ENCODE measurements at places on chromosomes 4 and X. TPM values are rescaled to one million over a fixed set of nuclear protein-coding genes. Genes with fewer than 3 reads are reported as not detected.

Gene SPANXA1
- total RNA-seq: not detected

Gene RNF150
- total RNA-seq: 21.0 TPM

Gene PABPC1L2A
- 0.23 TPM for total RNA-seq

Gene SNX25
- 9.7 TPM for total RNA-seq

Gene CDK16
- total RNA-seq: 289 TPM

GRCh38 chrX:24513416-24513815 lies 48.3 kb downstream of the PDK3 start:
- DNase-seq: no peak

DNA sequence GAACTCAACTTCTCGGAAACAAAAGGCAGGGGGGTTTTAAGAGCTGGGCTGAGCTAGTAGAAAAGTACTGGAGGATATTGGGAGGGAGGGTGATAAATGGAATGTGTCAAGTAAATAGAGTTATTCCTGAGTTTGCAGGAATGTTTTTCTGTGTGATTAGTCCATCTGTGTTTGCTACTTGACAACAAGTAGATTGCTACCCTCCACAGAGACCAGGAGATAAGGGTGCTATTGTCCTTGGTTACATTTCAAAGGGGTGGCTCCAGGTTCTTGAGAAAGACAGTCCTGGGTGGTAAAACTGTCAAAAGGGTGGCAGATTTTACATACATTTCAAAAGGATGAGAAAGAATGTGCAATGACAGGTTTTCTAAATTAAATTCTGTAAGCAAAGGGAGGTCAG lies 181.2 kb upstream of the PPP3CA start:
- no peak for DNase-seq

DNA sequence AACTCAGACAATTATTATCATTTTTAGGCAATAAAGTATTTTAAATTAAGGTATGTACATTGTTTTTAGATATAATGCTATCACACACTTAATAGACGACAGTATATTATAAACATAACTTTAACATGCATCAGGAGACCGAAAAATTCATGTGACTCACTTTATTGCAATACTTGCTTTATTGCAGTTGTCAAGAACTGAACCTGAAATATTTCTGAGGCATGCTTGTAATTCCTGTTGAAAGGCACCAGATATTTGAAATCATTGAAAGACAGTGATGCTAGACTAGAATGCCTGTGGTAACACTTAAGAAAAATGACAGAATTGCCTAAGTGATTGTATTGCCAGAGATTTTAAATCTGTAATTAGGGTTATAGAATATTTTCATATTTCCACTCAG lies 175.6 kb upstream of the MAGEB2 start:
- no peak for DNase-seq

- DNase-seq: no peak
Observed at GRCh38 chr4:41665636-41666207, 82.8 kb downstream of the PHOX2B start.

GRCh38 chr4:107825072-107825824 lies 516 bp downstream of the SGMS2 start:
- peak; percentile 30 for DNase-seq

DNA sequence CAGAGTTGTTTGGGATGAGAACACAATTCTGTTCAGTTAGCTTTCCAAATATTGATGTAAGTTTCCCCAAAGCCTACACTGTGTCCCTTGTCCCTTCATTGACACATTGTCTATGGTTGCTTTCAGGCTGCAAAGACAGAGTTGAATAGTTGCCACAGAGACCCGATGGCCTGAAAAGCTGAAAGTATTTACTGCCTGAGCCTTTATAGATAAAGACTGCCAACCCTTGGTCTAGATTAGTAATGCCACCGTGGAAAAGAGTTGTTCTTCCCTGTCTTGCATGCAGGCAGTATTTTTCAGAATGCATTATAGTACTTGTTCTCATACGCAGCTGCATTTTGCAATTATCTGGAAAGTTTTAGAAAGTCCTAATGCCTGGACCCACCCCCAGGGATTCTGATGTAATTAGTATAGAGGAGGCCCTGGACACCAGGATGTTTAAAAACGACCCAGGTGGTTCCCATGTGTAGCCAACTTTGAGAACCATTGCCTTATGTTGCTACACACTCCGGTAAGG lies 180.8 kb downstream of the FRMPD4 start:
- no peak for DNase-seq

DNA sequence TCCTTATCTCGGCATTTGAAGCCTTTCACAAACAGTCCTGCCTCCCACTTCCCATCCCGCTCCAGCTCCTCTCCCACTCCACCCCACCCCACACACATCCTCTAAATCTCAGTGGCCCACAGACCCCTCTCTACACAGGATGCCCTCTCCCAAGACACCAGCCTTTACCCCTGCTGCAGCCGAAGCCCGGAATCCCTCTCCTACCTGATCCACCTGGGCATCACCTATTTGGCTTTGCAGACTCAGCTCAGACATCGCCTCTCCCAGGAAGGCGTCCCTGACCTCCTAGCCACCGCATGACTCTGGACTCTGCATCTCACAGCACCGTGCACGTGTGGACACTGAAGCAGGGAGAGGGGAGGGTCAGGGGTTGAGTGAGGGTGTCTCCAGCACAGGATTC lies 11.5 kb downstream of the PPP2R2C start:
- DNase-seq: no peak

DNA sequence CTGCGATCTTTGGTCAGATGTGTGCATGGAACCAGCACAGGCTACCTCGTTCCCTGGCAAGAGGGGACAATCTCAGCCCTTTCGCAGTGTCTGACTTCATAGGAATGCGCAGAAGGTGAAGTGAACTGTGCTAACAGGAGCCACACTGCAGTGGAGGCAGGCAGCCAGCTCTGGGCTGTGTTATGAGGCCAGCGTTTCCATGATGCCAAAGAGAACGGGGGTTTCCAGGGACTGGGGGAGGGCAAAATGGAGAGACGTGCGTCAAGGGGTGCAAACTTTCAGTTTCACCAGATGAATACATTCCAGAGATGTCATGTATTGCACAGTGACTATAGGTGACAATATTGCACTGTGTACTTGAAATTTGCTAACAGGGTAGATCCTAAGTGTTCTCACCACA lies 30.4 kb downstream of the CLDN34 start:
- no peak for DNase-seq

DNA sequence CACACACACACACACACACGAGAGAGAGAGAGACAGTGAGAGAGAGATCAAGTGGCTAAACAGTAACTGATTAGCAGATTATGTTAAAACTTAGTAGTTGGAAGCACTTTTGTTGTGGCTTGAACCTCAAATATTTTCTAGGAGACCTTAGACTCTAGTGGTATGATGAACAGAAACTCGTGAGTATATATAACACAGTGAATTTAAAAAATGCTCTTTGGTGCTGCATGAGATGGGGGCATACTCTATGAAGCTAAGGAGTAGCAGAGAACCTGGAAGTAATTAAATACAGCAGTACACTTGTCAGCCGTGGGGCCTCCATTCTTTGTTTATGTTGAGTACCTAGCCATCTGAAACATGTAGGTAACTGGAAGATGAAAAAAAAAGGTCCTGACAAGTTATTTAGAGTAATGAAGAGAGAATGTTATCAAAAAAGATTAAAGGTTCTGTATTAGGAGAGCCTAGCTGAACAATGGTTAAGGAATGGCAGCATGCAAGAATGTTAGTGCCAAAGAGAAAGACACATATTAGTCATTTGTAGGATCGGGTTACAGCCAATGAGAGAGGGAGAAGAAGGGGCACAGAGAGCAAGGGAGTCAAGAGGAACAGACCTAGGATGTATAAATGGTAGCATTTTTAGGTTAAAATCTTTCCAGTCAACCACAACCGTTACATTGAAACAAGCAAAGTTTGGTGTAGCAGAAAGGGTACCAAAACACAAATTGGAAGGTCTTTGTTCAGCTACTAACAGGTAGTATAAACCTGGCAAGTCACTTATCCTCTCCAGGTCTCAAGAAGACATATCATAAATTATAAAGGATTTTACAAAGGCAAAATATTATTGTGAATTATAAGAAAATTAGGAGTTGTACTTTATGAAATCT lies 316.7 kb upstream of the DIPK2B start:
- no peak for DNase-seq

DNA sequence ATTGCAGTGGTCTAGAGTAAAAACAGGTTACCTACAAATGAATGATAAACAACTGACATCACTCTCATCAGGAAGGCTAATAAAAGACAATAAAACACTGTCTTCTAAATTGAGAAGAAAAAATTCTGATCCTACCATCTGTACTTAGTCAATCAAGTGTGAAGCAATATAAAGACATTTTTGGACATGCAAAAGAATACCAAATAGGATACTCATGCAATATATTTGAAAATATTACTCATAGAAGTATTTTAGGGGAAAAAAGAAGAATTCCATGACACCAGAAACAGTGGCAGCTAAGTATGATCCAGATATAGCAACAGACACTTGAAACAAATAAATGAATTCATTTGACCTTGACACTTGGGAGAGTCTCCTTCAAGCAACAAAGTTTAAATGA lies 63.8 kb upstream of the FAM120C start:
- no peak for DNase-seq

GRCh38 chr4:156961196-156962057 lies 10.2 kb downstream of the PDGFC start:
- no peak for DNase-seq

- DNase-seq: no peak
Observed at GRCh38 chrX:38061335-38061734, 55.0 kb downstream of the SYTL5 start.

GRCh38 chr4:41933997-41934503 lies 1.2 kb upstream of the TMEM33 start:
- no peak for DNase-seq

DNA sequence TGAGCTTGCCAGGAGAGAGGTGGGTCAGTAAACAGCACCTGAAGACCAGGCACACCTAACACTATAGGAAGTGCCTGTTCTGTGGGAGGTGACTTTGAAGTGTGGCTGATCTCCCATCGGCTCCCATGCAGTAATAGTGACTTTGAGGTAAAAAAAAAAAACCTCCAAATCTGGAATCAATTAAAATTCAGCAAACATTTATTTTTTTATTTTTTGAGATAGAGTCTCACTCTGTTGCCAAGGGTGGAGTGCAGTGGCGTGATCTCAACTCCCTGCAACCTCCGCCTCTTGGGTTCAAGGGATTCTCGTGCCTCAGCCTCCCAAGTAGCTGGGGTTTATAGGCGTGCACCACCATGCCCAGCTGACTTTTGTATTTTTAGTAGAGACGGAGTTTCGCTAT lies 32.4 kb downstream of the ARHGAP10 start:
- DNase-seq: no peak

GRCh38 chr4:152937336-152938236 lies 1.5 kb downstream of the FHDC1 start:
- DNase-seq: peak; percentile 25

GRCh38 chr4:8585721-8586212 lies 5.6 kb downstream of the GPR78 start:
- DNase-seq: no peak

- no peak for DNase-seq
Observed at GRCh38 chrX:24993879-24994278, 21.9 kb downstream of the ARX start.

DNA sequence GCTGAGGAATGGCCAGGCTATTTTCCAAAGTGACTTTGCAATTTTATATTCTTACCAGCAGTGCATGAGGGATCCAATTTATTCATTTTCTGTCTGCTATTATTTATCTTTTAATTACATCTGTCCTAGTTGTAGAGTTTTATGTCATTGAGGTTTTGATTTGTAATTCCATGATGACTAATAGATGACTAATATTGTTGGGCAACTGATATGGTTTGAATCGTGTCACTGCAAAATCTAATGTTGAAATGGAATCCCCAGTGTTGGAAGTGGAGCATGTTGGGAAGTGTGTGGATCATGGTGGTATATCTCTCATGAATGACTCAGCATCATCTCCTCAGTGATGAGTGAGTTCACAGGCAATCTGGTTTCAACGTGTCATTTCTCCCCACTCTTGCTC lies 201.5 kb downstream of the TBX22 start:
- DNase-seq: no peak
